ENCODE measurements at places on chromosomes 5 and 9.

DNA sequence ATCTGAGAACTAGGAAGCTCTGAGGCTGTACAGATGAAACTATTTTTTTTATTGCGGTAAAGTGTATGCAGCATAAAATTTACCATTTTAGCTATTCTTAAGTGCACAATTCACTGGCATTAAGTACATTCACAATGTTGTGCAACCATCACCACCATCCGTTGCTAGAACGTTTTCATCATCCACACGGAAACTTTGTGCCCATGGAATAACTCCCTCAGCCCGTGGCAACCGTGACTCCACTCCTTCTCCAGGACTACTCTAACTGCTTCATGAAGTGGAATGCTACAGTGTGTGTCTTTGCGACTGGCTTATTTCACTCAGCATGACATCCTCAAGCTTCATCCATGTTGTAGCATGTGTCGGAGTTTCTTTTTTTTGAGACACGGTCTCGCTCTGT lies 57.1 kb downstream of the COL23A1 start:
- DNase-seq = no peak

GRCh38 chr5:174177976-174178605 lies 132.6 kb downstream of the NSG2 start:
- no peak for DNase-seq

DNA sequence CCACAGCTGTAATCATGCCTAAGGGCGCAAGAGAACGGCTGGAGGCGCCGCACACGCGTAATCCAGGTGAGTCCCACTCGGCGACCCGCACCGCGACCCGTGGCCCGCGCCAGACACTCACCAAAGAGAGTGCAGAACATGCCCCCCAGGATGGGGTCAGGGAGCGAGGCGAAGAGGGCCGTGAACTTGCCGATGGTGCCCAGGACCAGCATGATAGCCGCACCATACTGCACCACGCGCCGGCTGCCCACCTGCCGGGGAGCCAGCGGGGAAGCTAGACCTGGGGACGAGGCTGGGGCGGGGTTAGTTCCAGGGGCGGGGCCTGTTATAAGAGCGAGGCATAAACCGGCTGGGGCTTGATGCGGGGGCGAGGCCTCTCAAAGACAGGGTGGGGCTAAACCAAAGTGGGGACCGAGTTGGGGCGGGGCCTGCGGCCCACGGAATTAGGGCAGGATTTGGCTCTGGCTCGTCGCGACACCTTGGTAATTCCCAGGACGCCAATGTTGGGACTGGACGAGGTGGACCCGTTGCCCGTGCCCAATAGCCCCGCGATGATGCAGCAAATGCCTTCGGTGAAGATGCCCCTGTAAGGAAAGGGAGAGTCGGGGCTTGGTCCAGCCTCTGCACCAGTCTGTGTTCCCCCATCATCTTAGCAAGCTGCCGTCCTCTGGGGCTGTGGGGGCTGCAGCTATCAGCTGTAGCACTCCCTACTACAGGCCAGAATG lies 4.8 kb downstream of the SLC23A1 start:
- no peak for DNase-seq

DNA sequence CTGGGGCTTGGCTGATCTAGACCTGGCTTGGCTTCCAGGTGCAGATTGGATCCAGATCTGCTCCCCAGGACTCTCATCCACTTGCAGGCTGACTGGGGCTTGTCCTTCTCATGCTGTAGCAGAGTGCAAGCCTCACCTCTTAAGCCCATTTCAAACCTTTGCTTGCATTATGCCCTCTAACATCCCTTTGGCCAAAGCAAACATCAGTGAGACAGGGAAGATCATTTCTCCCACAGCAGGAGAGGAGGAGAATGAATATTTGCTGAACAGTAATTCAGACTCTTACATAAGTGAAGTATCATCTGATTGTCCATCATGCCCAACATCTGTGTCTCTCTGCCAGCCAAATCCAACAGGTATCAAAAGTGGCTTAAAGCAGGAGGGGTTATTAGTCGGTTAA lies 194.9 kb downstream of the C9orf152 start:
- no peak for DNase-seq

DNA sequence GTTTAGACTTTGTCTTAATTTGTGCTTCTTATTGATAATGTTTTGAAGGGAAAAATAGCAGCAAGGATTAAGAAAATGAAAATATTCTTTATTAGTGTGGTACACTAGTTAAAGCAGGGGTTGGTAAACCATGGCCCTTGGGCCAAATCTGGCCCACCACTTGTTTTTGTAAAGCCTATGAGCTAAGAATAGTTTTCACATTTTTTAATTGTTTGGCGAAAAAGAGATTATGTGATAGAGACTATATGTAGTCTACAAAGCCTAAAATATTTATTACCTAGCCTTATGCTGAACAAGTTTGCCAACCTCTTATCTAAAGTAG lies 57.2 kb downstream of the KCNN2 start:
- no peak for DNase-seq

DNA sequence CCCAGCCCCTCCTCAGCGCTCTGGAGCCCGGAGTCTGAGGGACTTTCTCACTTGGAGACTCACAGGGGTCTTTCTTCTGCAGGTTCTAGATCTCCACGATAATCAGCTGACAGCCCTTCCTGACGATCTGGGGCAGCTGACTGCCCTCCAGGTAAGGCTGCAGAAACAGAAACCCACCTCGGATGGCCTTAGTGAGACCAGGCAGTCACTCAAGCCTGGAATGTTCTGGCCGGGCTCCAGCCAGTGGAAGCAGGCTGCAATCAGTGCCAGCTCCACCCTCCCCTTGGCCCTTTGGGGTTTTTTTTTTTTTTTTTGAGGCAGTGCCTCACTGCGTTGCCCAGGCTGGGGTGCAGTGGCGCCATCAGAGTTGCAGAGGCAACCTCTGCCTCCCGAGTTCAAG lies 7.6 kb downstream of the LRSAM1 start:
- no peak for DNase-seq

DNA sequence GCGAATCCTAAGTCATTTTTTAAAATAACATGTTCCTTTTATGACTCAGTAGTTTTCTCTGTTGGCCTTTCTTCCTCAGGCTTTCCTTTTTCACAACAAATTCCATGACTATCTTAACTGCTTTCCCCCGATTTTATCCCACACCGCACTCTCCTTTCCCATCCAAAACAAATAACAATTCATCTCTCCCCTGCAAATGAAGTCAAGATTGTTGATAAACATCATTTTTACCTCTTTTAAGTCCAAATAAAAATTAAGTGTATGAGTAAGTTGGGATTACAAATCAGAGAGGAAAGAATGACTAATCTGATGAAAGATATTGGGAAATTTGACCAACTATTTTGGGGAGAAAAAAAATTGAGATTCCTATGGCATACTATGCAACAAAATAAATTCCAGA lies 47.3 kb downstream of the SEC61B start:
- no peak for DNase-seq

DNA sequence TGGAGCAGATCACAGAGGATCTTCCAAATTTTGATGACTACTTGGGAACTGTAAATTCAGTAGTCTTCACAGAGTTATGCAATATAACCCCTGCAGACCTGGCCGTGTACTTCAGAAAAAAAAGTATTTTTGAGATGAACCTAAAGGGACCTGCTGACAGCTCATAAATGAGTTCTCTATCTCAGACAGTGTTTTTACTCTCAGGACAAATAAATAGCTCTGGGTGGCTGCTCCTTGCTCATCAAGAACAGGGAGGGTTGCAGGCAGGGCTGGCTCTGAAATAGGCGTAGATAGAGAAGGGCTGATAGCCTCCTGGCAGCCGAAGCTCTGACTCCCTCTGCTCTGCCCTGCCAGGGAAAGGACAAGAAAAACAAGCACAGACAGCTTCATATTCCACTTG lies 64.8 kb downstream of the PLAC8L1 start:
- no peak for DNase-seq

- DNase-seq = no peak
Measured at GRCh38 chr5:150352244-150353031, 5.1 kb upstream of the TCOF1 start.

Measured in GM19239 (cell line).